ENCODE measurements at places on chromosomes 4 and X. TPM values are rescaled to one million over a fixed set of nuclear protein-coding genes. Genes with fewer than 3 reads are reported as not detected.

DNA sequence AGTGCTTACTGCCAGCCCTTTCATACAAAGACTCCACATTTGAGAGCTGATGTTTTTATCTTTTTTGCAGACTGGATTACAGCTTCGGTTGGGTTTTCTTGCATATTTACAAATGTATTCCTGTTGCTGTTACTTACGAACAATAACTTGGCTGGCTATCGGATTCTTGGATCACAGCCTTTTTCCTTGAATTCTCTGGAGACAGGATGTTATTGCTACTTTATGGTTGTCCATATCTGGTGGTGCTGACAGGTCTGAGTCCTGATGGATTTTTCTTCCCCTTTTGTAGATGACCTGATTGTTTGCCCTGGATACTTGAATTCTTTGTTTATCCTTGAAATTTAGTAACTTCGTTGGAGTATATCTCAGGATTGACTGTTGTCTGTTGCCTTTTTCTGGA, 77.7 kb downstream of the PDK3 start:
- no peaks in the 10 kb centered on the region for H3K4me1 ChIP-seq
- H3K27ac ChIP-seq: no peak overlapping the region
- H3K4me3 ChIP-seq: no peak overlapping the region

HS6ST2 gene
- total RNA-seq: 6.2 TPM

GRCh38 chr4:63155561-63155960, 1253.7 kb downstream of the TECRL start:
- no peak overlapping the region for H3K4me3 ChIP-seq
- DNase-seq: no peak
- H3K4me1 ChIP-seq: peaks cover 11% of the 10 kb centered on the region
- H3K27me3 ChIP-seq: no peaks in the 10 kb centered on the region

- H3K27me3 ChIP-seq: peaks cover 5% of the 10 kb centered on the region
- H3K36me3 ChIP-seq: no peaks in the 10 kb centered on the region
- no peak for DNase-seq
- H3K27ac ChIP-seq: no peak overlapping the region
- no peak overlapping the region for H3K4me3 ChIP-seq
- H3K4me1 ChIP-seq: no peaks in the 10 kb centered on the region
Observed at GRCh38 chr4:91330555-91331137, 973.1 kb upstream of the GRID2 start.

SRPK3 gene
- total RNA-seq: not detected

DNA sequence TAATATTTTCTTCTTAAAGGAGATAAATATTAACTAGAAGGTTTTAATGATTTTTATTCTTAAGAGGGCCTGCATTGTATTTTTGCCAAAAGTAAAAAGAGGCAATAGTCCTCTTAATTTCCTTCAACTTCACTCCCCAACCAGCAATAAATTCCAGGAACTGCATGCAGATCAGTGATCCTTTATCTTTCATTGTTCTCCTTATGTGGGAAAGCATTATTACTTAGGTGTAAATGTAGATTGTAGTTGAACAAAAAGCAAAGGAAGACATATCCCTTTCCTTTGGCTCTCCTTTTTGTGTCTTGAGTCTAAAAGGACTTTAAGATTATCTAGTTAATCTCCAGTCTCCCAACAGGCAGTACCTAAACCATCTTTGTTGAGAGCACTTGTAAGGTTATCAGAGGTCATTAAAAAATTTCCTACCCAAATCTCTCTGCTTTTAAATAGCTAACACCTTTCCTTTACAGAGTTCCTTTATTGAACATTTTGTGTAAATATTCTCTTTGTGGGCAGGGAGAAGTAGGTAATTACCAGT, 55.3 kb downstream of the RAPGEF2 start:
- no peak for DNase-seq
- no peak overlapping the region for H3K27ac ChIP-seq
- H3K27me3 ChIP-seq: no peaks in the 10 kb centered on the region
- H3K4me1 ChIP-seq: peaks cover 15% of the 10 kb centered on the region

DNA sequence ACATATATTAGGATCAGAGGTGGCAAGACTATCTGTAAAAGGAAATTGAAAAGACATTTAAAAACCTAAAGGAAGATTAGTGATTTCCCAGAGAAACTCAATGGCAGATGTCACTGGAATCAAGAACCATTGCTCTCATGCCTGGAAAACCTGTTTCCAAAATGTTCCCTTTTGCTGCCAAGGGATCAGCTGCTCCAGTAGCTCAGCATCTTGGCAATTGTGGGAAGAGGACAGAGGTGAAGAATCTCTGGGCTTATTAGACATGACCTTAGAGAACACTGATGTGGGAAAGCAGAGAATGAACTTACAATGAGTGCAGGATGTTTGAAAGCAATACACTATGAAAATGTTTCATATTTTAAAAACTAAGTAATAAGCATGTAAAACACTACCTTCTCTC, 98.3 kb downstream of the SHROOM3 start:
- no peak overlapping the region for H3K4me3 ChIP-seq
- H3K27me3 ChIP-seq: no peaks in the 10 kb centered on the region
- DNase-seq: no peak
- no peak overlapping the region for H3K27ac ChIP-seq

DNA sequence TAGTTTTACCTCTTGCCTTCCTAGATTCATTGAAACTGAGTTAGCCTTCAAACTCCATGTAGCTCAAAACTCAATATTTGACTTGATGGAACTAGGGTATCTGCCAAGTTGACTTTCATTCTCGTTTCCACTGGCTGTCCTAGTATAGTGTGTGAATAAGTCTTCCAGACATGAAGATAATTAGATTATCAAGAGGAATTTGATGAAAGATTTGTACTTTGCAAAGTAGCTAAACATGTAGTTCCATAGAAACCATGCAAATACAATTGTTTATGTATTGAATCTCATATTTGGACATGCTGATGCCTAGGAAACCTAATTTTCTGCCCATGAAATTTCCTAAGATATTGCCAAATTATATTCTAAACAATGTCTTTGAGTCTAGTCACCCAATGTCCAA, 297.5 kb downstream of the ARHGAP24 start:
- no peak overlapping the region for H3K4me3 ChIP-seq
- no peaks in the 10 kb centered on the region for H3K27me3 ChIP-seq
- no peak for DNase-seq

RHOXF1 gene
- not detected for total RNA-seq

NDST3 gene
- total RNA-seq: 3.2 TPM

DNA sequence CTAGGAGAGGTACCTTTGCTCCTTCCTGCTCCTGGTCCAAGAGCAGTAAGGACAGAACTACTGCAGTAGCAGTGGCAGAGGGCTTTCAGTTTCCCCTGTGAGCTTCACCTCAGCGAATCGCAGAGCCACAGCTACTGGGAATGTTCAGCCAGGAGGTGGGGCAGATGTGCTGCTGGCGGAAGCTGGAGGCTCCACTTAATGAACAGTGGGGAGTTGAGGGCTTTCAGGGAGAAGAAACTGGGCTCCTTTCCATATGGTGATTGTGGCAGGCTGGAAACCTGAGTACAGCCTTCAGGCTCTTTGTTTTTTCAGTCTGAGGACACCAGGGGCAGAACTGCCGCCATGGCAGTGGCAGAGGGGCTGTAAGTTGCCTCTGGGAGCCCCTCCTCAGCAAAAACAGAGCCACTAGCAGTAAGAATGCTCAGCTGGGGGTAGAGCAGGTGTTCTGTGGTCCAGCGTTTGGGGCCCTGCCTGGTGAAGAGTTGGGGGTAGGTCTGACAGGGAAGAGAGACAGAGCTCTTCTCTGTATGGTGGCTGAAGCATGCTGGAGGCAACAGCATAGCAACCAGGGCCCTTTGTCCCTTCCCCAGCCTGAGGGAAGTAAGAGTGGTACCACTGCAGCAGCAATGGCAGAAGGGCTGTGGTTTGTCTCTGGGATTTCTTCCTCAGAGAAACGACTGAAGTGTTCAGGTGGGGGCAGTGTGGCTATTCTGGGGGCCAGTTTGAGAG, 106.0 kb upstream of the GRXCR1 start:
- H3K27me3 ChIP-seq: no peaks in the 10 kb centered on the region
- no peak for DNase-seq
- no peak overlapping the region for H3K27ac ChIP-seq
- H3K36me3 ChIP-seq: no peaks in the 10 kb centered on the region
- no peak overlapping the region for H3K4me3 ChIP-seq

DNA sequence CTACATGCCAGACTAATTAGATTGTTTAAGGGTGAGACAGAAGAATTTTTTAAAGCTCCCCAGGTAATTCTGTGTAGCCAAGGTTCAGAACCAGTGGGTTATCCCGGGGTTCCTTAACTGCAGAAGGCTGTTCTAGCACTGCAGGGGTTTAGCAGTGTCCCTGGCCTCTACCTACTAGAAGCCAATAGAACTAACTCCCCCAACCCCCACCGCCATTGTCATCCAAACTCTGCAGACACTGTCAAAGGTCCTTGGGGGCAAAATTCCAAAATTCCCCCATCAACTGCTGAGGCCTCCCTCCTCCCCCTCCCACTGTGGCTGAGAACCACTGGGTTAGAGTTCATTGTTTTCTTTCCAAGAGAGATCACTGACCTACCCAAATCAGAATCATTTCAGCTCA, 66.4 kb downstream of the MOSPD2 start:
- no peaks in the 10 kb centered on the region for H3K36me3 ChIP-seq
- H3K4me1 ChIP-seq: peaks cover 13% of the 10 kb centered on the region
- H3K27me3 ChIP-seq: no peaks in the 10 kb centered on the region
- no peak for DNase-seq
- H3K4me3 ChIP-seq: no peak overlapping the region
- no peak overlapping the region for H3K27ac ChIP-seq

- H3K36me3 ChIP-seq: no peaks in the 10 kb centered on the region
- peaks cover 21% of the 10 kb centered on the region for H3K4me1 ChIP-seq
Observed at GRCh38 chrX:10175319-10175871, 18.6 kb downstream of the CLCN4 start.

SCOC gene
- total RNA-seq: 43.9 TPM

DNA sequence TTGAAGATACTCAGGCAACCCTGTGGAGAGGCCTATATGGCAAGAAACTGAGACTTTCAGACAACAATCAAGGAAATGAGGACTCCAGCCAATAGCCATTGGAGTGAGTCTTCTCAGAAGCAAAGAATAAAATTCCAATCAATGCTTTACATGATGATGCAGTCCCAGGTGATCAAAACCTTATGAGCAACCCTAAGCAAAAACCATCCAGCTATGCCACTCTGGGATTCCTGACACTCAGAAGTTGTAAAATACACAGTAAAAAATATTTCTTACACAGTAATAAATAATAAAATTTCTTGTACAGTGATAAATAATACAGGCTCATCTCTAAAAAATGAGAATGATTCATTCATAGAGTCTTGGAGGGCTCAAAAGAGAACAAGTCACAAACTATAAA, 150.6 kb downstream of the IL15 start:
- H3K4me1 ChIP-seq: peaks cover 35% of the 10 kb centered on the region
- DNase-seq: no peak
- no peak overlapping the region for H3K27ac ChIP-seq
- H3K4me3 ChIP-seq: no peak overlapping the region
- H3K36me3 ChIP-seq: no peaks in the 10 kb centered on the region

FGFBP2 gene
- total RNA-seq: not detected

DNA sequence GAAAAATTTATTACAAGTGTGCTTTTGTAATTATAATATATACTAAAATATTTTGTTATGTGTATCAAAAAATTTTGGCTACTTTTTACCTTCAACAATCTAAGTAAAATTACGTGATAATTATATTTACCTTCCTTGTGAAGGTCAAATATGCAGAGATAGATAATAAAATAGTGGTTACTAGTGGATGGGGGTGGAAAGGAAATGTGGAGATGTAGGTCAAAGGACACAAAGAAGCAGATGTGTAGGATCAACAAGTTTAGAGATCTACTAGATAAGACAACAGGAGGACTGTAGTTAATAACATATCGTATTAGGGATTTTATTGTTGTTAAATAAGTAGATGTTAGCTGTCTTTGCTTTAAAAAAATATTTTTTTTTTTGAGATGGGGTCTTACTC, 21.3 kb downstream of the HERC5 start:
- peaks cover 2% of the 10 kb centered on the region for H3K4me1 ChIP-seq

- no peak overlapping the region for H3K27ac ChIP-seq
- peaks cover 8% of the 10 kb centered on the region for H3K27me3 ChIP-seq
- H3K36me3 ChIP-seq: peaks cover 4% of the 10 kb centered on the region
- DNase-seq: no peak
- H3K4me1 ChIP-seq: peaks cover 9% of the 10 kb centered on the region
- no peak overlapping the region for H3K4me3 ChIP-seq
Observed at GRCh38 chr4:47831026-47831679, 6.7 kb downstream of the CORIN start.

DNA sequence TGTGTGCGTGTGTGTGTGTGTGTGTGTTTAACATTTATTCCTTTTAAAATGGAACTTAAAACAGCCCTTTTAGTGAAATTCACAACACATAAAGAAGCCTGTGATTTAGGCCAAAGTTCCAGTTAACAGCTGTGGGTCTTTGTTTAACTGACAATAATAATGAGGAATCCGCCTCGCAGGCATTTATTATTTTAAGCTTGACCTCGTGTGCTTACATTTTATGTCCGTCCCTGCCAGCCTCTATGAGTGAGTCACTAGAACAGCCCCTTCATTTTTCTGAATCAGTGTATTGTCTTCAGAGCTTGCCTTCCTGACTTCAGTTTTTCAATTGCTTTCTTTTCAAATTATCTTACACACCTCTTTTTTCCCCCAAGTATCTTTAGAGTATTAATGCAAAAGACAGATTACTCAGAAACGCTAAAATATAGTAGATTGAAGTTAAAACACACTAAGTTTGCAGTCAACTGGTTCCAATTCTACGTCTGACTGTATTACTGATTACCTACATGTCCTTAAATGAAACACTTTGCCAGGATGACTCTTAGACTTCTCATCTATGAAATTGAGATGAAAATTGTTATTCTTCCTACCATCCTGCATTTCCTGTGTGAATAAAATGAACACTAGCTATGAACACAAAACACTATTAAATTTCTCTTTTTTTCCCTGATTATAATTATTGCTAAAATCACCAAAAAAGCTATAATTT, 319.6 kb upstream of the HS3ST1 start:
- H3K27ac ChIP-seq: peak overlapping the region; percentile 82
- peaks cover 27% of the 10 kb centered on the region for H3K4me1 ChIP-seq
- peak overlapping the region; percentile 3 for H3K4me3 ChIP-seq
- H3K27me3 ChIP-seq: no peaks in the 10 kb centered on the region
- no peak for DNase-seq
- H3K36me3 ChIP-seq: no peaks in the 10 kb centered on the region

- DNase-seq: no peak
- no peaks in the 10 kb centered on the region for H3K4me1 ChIP-seq
- no peak overlapping the region for H3K4me3 ChIP-seq
- H3K36me3 ChIP-seq: no peaks in the 10 kb centered on the region
- no peak overlapping the region for H3K27ac ChIP-seq
- no peaks in the 10 kb centered on the region for H3K27me3 ChIP-seq
Observed at GRCh38 chr4:91958596-91958995, 345.2 kb upstream of the GRID2 start.
